ENCODE measurements at places on chromosomes 4 and X.

DNA sequence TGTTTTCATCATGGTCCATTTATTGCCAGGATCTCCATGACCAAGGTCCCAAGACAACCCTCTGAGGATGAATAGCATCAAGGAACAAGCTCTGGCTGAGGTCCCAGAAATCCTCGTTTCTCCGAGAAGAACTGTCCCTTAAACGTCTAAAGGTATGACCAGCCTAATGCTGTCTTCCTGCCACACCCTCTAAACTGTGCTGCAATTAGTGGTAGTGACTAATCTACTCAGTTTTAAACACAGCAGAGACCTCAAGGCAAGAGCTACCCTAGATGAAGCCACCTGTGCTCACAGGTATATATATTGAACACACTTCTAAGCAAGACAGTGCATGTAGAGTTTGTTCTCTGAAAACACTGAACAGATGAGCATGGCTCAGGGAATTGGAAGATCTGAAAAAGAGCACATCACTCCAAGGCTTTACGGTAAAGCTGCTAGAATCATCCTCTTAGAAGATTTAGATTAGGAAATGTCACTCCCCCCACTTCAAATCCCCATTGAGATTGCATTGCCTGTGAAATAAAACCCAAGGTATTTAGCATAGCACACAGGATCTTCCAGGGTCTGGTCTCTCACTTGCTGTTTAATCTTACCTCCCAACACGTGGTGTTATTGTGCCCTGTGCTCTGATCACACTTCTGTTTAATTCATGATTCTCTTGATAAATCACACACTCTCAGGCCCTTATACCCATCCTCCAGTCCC lies 173.9 kb upstream of the VCX3A start:
- DNase-seq = no peak

- DNase-seq = no peak
These were observed 611.9 kb upstream of the TECRL start for GRCh38 chr4:65021149-65021548.

GRCh38 chr4:164204434-164204833 lies 549.5 kb upstream of the SMIM31 start:
- no peak for DNase-seq

DNA sequence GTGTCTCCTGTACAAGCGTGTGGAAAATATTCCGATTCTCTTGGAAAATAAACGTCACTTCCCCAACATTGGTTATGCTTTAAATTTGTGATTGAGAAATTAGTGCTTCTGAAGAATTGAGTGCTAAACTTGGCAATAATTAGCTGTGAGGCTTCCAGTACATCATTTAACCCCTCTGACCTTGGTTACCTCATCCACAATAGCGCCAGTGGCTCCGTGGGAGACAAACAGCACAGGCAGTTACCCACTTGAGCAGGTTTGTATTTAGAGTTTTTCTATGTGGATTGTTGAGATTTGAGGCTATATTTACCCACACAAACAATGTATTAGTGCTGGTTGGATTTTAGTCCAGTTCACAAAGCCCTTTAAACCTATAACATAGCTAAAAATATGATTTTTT lies 476.5 kb downstream of the NKX6-1 start:
- DNase-seq = no peak

DNA sequence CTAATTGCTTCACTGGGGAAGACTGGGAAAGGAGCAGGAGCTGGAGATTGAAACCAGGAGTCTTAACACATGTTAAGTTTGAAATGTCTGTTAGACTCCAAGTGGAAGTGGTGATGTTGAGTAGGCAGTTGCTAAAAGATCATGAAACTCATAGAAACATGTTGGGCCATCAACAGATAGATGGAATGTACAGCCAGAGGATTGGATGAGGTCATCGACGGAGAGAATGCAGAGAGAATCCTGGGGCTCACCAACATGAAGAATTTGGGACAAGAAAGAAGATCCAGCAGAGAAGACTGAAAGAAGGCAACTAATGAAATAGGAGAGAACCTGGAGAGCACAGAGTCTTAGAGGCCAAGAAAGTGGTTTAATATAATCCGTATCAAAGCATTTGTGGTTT lies 19.4 kb upstream of the TSPAN5 start:
- no peak for DNase-seq

- no peak for DNase-seq
These were observed 646.5 kb upstream of the ACTRT1 start for GRCh38 chrX:128698573-128699181.
